ENCODE measurements at places on chromosomes 2 and 18.

GRCh38 chr18:61236356-61237057, 96.7 kb upstream of the CDH20 start:
- DNase-seq: no peak

GRCh38 chr2:213416832-213417231, 132.6 kb downstream of the SPAG16 start:
- no peak for DNase-seq

- DNase-seq: no peak
Measured at GRCh38 chr2:70751881-70752280, 16.1 kb downstream of the ADD2 start.

GRCh38 chr18:10482985-10483949, 28.8 kb downstream of the APCDD1 start:
- DNase-seq: no peak

GRCh38 chr2:135149251-135149650, 97.2 kb downstream of the RAB3GAP1 start:
- no peak for DNase-seq

- DNase-seq: no peak
Measured at GRCh38 chr2:171390941-171391516, 42.8 kb downstream of the METTL8 start.

DNA sequence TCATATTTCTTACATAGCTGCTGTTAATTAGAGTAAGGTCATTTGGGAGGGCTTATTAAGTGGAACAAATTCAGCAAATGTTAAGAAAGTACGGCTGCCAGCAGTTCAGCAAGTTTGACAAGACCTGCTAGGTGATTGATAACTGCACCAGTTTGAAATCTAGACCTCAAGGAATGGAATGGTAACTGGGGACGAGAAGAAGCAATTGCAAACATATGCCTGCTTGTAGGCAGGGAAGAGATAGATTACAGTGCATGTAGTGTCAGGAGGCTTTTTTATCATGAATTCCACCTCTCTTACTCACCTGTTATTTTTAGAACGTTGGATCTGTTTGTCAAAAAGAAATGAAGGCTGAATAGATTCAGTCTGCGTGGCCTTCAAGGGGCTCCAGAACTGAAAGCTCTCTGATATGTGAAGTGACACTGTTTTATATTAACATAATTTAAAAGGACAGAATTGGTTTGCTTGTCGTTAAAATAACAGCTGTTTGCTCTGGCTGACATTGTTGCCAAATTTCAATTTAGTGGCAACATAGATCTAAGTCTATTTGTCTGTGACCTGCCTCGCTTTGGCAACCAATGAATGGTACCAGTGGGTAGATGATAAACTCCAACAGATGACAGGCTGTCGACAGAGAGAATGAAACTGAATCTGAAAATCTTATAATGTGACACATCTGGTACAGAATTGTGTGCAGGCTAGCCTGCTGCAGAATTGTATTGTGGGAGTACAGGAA, 199.3 kb downstream of the ZNF407 start:
- no peak for DNase-seq

GRCh38 chr2:178188466-178188865, 5.8 kb upstream of the OSBPL6 start:
- no peak for DNase-seq

DNA sequence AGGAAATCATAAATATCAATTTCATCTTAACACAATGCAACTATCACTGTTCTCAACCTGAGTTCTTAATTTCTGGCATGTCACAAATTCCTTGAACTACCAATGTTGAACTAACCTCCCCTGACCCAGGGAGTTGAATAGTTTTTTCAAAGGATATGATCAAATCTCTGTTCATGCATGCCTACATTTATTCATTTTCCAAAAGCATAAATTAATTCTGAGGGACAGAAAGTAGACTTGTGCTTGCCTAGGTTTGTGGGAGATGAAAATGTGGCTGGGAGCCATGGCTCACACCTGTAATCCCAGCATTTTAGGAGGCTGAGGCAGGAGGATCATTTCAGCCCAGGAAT, 175.7 kb downstream of the TGIF1 start:
- DNase-seq: no peak

- no peak for DNase-seq
Measured at GRCh38 chr2:203691149-203691548, 15.3 kb upstream of the CD28 start.

GRCh38 chr2:205580212-205580987, 101.9 kb upstream of the NRP2 start:
- no peak for DNase-seq

DNA sequence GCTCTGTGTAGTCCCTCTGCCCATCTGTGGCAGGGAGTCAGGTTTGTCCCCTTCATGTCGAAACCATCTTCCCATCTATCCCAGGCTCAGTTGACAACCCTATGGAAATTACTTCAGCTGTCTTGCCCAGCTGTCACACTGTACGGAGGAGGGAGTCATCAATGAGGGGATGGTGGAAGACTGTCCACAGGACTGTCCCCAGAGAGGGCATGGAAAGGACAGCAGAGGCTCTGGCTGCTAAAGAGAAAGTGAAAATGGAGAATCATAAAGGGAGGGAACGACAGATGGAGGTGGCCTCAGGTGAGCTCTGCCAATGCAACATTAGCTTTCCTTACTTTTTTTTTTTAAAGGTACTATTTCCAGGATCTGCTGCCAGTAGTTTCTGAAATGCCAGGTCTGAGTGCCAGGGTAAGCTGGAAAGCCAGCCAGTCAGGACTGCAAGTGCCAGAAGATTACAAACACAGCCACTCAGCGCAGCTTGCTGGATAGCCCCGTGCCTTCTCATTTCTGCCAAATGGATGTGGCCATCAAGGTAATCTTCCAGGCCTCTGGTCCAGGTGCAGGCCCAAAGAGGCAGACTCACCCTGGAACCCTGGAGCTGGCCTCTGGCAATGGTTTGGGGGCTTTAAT, 192.8 kb downstream of the AGPS start:
- no peak for DNase-seq

- no peak for DNase-seq
Measured at GRCh38 chr18:50586710-50587109, 26.8 kb downstream of the MAPK4 start.

DNA sequence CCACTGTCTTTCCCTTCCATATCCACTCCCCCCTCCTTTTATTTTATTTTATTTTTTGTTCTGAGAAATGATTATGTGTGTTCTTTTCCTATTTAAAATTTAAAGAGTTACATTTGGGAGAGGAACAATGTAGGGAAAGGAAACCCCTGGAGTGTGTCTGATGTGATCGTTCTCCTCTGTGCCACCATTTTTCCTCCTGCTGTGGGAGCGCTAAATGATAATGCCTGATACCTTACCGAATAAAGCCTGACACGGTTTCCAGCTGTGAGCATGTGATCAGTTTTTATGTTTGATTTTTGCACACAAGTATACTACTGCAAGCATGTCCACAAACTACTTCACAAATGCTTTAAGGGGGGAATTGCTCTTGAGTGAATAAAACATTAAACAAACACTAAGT, 317.8 kb upstream of the FANCL start:
- DNase-seq: no peak

DNA sequence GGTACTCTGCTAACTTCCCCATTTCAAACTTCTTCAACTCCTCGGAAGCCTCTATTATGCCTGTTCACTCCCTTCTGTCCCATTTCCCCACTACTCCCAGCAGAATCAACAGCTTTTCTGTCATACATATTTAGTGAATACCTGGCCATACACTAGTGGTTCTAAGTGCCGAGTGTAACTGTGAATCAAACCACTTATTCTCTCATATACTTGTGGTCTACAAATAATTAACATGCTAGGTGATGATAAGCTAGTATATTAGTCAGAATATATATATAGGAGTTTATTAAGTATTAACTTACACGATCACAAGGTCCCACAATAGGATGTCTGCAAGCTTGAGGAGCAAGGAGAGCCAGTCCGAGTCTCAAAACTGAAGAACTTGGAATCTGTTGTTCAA, 150.7 kb downstream of the CCDC102B start:
- no peak for DNase-seq

DNA sequence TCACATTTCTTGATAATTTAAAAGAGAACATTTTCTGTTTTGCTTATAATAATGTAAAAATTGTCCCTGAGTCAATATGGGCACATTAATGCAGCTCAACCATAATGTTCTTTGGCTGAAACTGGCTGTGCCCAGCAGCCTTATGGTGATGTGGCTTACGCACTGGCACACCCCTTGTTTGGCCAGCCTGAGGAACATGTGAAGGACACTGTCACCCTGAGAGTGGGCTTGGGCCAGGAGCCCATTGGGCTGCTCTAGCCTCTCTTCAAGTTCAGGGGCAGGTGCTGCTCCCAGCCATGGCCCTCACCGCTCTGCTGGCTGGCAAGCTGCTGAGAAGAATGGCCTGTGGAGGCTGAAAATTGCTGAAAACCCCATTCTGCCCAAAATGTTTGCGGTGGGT, 37.5 kb downstream of the MRPL33 start:
- no peak for DNase-seq

- DNase-seq: no peak
Measured at GRCh38 chr2:196927376-196928225, 1.1 kb upstream of the PGAP1 start.

- no peak for DNase-seq
Measured at GRCh38 chr2:48213646-48214045, 307.3 kb upstream of the FBXO11 start.

- DNase-seq: no peak
Measured at GRCh38 chr2:72292433-72292832, 144.8 kb upstream of the CYP26B1 start.

DNA sequence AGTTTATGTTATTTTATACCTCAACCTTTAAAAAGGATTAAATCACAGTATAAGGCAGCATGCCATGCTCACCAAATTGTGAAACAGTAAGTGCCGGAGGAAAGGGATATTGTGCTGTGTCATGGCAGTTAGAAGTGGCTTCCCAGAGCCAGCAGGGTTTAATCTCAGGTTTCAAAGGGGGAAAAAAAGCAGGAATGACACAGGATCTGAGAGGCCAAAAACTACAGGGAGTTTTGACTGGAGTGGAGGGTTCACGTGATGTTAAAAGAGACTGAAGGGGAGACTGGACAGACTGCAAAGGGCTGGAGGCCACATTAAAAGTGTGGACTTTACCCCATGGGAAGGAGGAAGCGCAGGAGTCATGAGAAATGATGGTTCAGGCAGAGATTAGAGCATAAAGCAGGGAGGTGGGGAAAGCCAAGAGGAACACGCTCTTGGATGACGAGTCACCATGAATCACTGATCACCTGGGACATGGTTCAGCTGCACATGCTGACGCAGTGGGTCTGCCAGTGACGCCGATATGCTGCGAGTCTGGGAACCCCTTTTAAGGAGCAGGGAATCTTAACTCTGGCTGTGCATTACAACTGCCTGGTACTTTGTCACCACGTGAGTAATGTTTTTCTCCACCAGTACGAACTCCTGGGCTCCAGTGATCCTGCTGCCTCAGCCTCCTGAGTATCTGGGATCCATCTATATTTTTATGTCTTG, 6.1 kb downstream of the CHMP1B start:
- no peak for DNase-seq

GRCh38 chr2:31337860-31338259, 76.7 kb downstream of the XDH start:
- no peak for DNase-seq

DNA sequence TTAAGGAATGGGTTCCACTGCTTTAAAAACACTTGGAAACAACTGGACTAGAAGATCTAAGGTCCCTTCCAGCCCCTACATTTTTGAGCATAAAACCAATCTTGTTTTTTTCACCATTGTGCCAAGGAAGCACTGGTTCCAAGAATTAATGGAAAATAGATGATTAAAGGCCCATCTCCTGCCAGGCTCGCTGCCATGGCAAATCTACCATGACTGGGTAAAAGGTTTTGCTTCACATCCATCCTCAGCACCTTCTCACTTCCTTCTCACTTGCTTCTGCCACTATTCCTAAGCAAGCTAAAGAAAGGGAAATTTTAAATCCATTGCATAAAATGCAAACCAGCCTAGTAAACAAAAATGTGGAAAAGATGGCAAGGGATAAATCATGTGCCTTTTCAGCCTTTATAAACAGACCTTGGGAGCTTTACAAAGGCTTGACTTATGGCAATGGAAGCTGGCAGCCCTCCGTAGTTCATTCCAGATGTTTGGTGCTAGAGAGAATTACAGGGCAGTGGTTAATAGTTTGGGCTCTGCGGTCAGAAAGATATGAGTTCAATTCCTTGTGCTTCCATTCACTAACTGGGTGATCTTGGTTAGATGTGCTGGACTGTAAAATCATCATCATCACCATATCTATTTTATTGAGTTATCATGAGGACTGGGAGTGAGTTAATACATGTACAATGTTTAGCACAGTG, 27.0 kb upstream of the ST3GAL5 start:
- no peak for DNase-seq

DNA sequence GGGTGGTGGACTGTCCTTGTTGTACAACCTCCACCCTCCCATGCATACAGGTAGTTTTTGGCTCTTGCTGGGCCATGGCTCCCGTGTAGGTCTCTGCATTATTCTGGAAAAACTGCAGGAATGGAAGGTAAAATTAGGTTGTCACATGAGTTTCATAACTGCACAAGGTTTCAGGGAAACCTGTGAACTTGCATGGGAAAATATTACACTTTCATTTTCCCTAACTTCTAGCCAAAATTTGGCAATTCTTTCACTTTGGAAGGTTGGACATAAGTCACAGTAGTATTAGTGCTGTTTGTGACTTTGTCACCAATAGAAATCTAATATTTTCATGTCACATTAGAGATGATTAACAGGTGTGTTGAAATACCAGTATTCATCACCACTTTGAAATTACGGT, 118.1 kb upstream of the MGAT5 start:
- DNase-seq: no peak

DNA sequence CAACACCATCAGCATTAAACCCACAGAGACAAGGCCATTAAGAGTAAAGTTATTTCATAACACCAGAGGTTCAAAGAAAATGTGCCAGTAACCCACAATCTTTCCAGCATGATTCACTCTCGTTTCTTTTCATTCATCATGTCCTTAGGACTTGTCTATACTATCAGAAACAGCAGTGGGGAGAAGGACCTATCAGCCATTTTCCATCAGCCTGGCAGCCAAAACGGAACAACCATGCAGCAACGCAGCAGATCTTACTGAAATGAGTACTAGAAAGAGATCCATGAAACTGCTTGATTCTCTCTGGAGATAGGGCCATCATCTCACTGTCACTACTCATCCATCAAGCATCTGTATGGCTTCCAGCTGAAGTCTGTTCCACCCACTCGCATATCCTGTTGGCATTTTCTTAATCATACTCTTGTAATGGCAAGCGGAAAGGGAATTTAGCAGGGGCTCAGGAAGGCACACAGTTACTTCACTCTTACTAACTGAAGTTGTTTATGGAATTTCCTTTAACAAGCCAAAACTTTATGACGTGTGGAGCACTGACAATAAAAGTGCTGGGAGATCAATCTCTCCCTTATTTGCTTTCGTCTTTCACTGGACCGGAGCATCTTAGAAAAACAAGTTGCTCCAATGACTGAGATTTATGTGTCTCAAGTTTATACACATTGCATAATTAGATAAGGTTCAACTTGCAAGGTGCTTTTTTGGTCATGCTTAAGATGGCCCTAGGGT, 69.7 kb downstream of the EPHA4 start:
- no peak for DNase-seq

GRCh38 chr2:152251211-152251610, 75.6 kb upstream of the STAM2 start:
- DNase-seq: no peak
